ENCODE measurements at places on chromosomes 7 and 10. TPM values are rescaled to one million over a fixed set of nuclear protein-coding genes. Genes with fewer than 3 reads are reported as not detected.

Gene CUEDC2
- total RNA-seq: 29.0 TPM

Gene SPAG6
- total RNA-seq: not detected

Gene DDIT4
- total RNA-seq: 124 TPM

Gene CPN1
- total RNA-seq: not detected

Gene OR2A25
- not detected for total RNA-seq

Gene HOXA13
- total RNA-seq: 1.4 TPM

Data from skin of body (tissue), 3 donors.